ENCODE measurements at places on chromosomes 5 and 9. TPM values are rescaled to one million over a fixed set of nuclear protein-coding genes. Genes with fewer than 3 reads are reported as not detected.

The IL3 gene
- not detected for total RNA-seq

The SPOCK1 gene
- total RNA-seq = 15.8 TPM

The FOXD4L3 gene
- 0.14 TPM for total RNA-seq

The PLPP7 gene
- not detected for total RNA-seq

The ELAVL2 gene
- total RNA-seq = 0.04 TPM

The ZNF879 gene
- 0.48 TPM for total RNA-seq

The GABRA1 gene
- total RNA-seq = not detected

The SUSD3 gene
- total RNA-seq = 0.82 TPM

The KCNN2 gene
- 0.20 TPM for total RNA-seq

The IL17B gene
- not detected for total RNA-seq

The HEMGN gene
- not detected for total RNA-seq

The NSG2 gene
- total RNA-seq = not detected

The ZNF346 gene
- 8.3 TPM for total RNA-seq
